ENCODE measurements at places on chromosomes 7 and 10.

DNA sequence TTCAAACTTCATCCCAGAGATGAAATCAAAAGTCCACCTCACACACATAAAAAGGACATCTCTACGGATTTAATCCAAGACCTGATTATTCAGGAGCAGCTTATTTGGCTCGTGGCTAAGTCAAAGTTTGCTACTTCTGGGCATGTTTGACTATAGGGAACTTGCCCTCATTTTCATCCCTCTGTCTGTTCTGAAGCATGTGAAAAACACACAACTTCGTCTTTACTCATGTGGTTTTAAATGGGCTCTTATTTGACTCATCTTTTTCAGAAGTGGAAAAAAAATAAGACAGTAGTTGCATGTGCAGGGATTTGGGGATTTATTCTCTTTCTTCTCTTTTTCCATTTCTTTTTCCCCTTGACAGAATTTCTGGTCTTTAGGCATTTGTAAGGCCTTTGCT is 295.9 kb downstream of the TFEC start:
- DNase-seq: no peak

DNA sequence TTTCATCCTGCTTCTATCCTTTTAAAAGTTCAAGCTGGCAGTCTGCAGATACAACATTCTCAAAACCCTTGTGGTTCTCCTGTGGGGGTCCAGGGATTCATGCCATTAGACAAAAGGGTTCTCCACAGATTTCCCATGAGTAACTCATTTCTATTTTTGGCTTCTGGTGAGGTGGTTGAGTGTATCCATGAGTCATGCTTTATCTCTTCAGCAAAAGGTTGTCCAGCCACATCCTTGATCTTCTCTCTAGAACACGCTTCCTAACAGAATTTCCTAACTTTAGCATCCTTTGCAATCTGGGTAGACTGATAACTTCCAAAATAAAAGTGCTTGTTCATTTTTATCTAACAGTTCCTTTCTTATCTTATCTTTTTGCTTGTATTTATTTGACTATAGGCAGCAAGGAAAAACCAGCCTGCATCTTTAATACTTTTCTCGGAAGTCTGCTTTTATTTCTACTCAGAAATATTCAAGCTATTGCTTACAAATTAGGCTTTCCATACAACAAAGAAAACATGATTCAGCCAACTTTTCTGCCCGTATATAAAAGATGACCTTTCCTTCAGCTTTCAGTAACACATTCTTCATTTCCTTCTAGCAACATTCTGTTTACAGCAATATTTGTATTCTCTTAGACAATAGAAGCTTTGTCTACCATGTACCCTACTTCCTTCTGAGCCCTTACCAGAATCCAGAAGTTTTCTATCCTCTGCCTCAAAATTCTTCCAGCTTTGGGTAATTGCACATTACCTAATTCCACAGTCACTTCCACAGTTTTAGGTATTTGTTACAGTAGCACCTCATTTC is 79.3 kb upstream of the IL6 start:
- no peak for DNase-seq

- DNase-seq: no peak
Observed at GRCh38 chr7:141891336-141891735, 24.9 kb upstream of the OR9A4 start.

DNA sequence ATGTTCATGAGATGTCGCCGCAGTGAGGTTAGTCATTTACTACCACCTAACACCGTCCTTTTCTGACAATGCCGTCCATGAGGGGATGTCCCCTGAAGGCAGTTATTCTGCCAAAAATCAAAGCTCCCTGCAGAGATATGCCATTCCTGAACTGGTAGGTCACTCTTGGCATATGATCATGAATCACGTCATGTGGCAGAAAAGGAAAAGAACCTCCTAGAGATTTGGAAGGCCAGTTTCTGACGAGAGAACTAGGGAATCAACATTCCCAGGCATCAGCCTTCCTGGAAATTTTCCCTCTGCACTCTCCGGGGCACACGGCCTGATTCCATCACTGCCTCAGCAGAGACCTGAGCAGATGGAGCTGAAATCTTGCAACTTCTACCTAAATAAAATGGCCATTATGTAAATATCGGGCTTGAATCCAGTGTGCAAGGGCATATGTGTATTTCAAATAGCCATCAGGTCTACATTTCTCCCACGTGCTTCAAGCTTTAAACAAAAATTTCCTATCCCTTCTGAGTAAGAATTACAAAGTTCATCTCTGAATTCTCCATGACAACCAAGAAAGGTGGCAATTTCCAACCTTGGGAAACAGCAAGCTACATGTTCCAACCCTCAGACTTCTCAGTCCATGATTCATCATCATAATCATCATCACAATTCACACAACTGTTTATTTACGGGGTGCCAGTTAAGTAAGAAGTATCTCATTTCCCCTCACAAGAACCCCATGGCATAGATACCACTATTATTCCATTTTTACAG is 46.5 kb downstream of the AMPH start:
- no peak for DNase-seq

GRCh38 chr10:13222566-13222965 is 11.6 kb downstream of the UCMA start:
- DNase-seq: no peak

- DNase-seq: no peak
Observed at GRCh38 chr7:82816272-82816671, 346.4 kb downstream of the PCLO start.

DNA sequence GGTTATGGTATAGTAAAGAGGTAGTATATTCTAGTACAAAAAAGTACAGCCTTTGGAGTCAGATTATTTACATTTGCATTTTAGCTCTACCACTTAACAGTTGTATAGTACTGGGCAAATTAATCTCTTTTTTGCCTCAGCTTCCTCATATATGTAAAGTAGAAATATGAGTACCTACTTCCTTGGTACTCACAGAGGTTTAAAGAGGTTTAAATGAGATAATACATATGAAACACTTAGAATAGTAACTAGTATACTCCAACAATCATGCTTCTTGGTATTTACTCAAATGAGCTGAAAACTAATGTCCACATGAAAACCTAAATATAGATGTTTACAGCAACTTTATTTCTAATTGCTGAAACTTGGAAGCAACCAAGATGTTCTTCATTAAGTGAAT is 14.7 kb downstream of the FRA10AC1 start:
- no peak for DNase-seq

DNA sequence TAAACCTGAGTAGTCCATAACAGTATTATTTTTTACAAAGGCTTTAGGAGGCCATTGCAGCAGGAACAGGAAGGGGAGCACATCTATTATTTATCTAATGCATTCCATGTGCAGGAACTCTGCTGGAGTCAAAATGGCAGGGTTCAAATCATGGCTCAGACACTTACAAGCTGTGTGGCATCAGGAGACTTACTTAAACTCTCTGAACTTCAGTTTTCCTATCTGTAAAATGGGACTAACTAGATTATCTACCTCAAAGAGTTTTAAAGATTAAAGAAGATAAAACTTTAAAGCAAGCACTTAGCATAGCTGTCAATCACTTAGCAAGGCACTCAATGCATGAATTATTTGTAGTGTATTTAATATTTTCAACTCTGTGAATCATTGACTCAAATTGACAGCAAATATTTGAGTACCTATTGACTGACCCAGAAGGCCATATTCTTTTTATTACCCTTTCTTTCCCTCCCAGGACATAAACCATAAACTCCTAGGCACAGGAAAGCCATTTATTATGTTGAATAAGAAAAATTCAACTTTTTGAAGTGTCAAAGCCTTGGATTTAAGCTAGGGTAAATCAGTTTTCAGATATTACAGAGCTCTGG is 115.8 kb upstream of the FAM204A start:
- DNase-seq: no peak

GRCh38 chr7:54336800-54337199 is 205.4 kb upstream of the VSTM2A start:
- no peak for DNase-seq

GRCh38 chr10:3755440-3756359 is 29.3 kb downstream of the KLF6 start:
- no peak for DNase-seq

DNA sequence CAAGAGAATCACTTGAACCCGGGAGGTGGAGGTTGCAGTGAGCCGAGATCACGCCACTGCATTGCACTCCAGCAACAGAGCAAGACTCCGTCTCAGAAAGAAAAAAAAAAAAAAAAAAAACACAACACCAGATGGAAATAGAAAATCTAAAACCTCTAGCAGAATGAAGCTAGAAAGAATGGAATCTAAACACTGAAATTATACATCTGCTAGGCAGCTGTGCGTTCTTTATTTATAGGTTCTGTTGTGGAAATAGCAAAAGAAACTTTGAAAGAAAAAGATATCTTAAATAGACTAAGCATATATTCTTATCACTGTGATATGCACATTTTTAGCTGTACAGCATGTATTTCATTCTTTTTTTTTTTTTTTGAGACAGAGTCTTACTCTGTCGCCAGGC is 17.1 kb downstream of the BMPR1A start:
- no peak for DNase-seq

GRCh38 chr7:121329191-121330052 is 622 bp downstream of the WNT16 start:
- peak; percentile 56 for DNase-seq

- no peak for DNase-seq
Observed at GRCh38 chr10:17821893-17822292, 12.7 kb downstream of the MRC1 start.

GRCh38 chr7:102425639-102426267 is 7.6 kb upstream of the ORAI2 start:
- DNase-seq: no peak

DNA sequence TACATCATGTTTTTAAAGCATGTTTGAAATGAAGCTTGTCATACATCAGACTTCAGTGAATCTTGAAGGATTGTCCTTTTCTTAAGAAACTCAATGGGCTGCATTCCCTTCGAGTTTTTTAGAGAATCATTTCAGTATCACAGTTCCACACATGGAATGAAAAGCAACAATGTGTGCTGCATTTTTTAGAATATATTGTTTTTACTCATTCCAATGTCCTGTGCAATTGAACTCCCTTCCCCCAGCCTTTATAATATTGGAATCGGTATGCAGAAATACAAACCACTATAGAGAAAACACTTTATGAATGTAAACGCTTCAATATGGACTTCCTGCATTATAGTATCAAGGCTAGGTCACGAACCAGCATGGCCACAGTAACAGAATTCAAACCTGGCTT is 634.4 kb downstream of the GATA3 start:
- no peak for DNase-seq

GRCh38 chr10:13740461-13740860 is 153.7 kb downstream of the PRPF18 start:
- no peak for DNase-seq

GRCh38 chr10:124057601-124058000 is 35.8 kb downstream of the CHST15 start:
- DNase-seq: no peak

- DNase-seq: no peak
Observed at GRCh38 chr10:1241322-1241890, 185.2 kb downstream of the WDR37 start.

DNA sequence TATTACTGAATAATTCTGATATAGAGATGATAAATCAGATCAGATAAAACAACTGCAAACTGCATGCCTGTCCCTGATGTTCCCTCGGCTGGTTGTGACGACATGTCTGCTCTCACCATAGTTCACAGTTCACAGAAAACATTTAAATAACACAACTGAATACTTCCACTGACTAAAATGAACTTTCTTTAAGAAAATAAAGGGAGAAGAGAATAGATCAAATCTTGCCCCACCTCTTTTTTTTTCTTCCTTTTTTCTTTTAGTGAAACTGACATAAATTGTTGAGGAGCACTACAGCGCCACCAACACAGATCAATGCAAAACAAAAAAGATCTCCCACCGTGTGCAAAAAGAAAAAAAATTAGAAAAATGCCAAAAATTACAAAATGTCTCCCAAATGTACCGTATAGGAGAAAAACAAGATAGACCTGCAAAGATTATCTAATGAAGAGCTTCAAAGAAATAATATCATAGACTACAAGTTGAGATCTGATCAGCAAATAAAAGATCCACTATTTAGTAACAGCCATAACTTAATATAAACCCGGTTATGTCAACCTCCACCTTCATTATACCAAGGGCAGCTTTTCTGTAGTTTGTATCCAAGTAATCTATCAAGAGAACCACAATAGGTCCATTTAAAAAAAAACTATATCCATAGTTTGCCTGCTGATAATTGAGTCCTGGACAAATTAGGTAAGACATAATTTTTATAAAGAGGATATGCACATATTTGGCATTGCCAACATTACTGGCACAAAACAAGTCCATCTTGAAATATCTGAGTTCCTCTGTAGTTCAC is 30.7 kb upstream of the EPC1 start:
- no peak for DNase-seq

- DNase-seq: no peak
Observed at GRCh38 chr10:62885684-62886461, 69.7 kb upstream of the EGR2 start.

DNA sequence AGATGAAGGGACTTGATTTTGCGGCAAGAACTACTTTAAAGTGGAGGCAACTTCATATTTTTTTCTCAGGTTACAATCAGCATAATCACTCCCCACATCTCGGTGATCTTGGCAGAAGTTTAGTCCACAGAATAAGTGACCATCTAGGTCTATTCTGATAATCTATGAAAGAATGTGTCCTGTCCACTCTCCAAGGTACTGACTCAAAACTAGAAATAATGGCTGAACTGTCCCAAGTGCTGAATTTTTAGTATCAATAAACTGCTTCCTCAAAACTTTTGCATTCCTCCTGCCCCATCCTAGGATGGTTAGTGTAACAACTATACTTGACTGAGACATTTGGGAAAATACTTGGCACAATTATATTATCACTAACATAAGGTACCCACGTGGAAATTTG is 10.9 kb upstream of the CHRM2 start:
- DNase-seq: no peak

DNA sequence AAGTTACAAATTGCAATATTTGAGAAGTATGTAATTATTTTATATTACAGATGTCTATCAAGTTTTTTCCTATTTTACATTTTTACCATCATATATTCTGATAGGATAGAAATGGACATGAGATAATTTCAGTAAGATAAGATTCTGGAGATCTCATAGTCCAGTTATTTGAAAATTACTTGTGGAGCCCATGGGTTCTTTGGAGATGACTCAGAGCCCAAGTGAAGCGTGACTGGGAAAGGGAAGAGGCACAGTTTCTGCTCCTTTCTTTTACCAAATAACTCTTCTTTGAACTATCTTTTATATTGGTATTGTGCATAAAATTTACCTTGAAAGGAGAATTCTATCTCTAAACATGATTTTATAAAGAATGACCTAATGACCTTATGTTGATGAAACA is 2.4 kb downstream of the CD36 start:
- no peak for DNase-seq
